ENCODE measurements at places on chromosomes 16 and 17.

GRCh38 chr16:86872833-86873232 is 294.5 kb downstream of the FOXL1 start:
- DNase-seq, result no peak

DNA sequence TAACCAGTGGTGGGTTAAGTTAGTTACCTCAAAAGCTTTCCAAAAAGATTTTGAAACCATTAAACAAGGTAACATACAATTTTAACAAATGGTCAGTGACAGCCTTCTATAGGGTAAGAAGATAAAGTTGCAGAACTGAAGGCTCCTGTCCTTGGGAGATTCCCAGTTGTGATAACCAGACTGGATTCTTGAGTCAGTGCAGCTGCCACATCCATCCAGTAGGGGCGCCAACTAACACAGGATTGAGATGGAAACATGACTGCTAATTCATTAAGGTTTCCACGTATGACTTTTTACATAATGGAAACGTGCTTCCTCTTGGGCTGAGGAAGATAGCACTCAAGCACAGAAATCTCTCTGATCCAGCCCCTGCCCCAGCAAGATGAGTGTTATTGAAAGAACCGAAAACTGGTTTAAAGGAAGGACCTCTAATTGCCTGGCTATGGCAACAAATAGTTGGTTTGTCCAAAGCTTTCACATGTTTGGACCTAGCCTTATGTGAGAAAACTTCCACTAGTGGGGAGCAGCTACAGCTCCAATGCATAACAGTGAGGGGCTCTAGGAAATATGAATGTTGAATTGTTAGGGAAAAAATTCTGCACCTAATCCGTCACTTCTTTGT is 269.8 kb upstream of the MYOCD start:
- DNase-seq, result no peak

DNA sequence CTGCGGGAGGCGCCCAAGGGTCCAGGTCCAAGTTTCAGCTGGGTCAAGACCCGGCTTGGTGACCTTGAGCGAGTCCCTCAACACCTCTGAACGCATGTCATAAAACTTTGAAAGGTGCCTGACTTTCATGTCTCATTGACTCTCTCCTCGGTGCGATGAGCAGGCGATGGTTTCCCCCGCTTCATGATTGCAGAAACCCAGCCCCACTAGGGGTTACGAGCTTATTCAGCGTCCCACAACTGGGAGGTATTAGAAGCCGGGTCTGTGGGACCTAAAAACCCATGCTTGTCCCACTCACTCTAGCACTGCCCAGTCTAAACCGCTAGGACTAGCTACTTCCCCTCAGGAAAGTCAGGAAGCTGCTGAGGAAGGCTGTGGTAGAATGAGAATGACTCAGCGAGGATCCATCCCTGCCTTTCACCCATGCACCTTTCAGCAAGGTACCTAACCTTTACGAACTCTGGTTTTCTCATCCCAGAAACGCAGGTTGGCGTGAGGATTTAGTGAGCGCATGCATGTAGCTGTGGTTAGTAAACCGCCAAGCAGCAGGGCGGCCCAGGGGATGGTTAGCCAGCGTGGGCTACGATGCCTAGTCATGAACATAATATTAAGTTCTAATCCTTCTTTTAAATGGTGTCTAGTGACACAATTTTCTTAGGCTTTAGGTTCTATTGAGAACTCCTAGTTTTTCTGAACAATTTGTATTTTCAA is 26.2 kb upstream of the RFFL start:
- DNase-seq, result no peak

DNA sequence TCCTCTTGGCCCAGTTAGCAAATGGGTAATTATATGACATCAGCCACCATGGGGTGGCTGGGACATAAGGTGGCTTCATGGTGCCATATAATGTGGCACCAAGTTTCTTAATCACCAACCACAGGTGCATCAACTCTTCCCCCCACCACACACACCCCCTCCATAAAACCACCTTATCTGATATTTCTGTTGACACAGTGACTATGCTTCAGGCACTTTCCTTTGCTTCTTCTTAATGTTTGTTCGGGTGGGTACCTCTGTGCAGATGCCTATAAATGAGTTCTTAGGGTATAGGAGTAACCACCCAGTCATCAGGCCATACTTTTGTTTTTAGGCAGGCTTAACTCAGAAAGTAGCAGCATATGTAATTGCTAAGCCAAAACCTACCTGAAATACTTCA is 29.5 kb downstream of the RNF43 start:
- no peak for DNase-seq

DNA sequence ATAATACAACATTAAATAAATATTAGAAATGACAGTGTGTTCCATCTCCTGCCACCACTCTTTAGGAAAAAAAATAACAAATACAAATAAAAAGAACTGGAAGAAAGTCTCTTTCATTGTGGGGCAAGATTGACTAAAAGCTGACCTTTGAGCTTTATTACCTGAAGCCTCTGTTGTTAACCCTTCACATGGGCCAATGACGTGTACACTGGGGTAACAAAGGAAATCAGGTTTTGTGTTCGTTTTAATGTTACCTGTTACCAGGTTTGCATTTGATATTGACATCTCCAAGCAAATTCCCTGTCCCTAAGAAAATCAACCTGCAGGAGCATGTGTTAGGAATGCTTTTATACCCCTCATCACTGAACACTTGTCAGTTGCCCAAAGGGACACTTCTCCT is 39.0 kb downstream of the NLK start:
- no peak for DNase-seq

- no peak for DNase-seq
Measured at GRCh38 chr16:12749076-12749475, 54.6 kb downstream of the CPPED1 start.

DNA sequence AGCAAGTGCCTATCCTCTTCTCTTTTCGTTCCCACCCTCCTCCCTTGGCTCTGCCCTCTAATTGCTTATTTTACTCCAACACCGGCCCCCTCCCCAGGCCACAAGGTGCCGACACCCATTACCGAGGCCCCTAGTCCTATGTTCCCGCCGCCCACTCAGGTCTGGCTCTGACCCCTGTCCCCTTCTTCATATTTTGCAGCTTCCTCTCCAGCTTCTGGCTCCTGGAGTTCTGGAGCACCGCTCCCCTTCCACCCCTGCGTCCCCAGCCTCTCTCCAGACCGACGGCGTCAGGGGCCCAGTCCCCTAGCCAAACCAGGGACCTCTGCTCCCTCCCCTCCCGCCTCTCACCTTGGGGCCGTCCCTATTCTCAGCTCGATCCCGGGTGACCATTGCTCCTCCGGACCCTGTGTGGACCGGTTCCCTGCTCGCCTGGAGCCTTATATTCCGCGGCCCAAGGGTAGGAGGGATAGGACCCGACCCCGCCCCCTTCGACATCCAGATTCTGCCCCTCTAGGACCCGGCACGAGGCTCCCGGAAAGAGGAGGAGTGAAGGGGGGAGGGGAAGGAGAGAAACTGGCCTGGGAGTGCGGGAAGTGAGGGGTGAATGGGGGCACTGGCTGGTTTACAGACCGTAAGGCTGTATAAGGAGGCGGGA is at the start of gene HES7:
Gene HES7, minus strand, starts transcription at position 412 of the 655 bp plus-strand sequence. Its CDS starts 22 bp downstream, at position 390.
- DNase-seq, result no peak

GRCh38 chr16:30934827-30935557 is 11.6 kb downstream of the FBXL19 start:
- no peak for DNase-seq

DNA sequence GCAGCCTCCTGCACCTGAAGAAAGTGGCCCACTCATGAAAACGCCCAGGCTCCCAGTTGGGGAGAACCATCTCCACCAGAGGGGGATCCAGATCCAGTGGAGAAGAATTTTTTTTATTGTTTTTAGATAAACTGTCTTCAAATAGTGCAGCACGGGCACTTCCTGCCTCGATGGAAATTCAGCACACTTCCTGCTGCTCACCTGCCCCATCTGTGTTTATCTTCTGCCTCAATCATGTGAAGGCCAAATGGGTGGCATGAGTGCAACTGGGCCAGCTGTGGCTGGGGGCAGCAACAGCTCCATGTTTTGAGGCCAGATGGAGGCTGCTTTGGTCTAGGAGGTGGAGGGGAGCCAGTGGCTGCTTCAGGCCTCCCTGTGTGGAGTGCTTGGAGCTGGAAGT is 75.9 kb upstream of the WSB1 start:
- no peak for DNase-seq

DNA sequence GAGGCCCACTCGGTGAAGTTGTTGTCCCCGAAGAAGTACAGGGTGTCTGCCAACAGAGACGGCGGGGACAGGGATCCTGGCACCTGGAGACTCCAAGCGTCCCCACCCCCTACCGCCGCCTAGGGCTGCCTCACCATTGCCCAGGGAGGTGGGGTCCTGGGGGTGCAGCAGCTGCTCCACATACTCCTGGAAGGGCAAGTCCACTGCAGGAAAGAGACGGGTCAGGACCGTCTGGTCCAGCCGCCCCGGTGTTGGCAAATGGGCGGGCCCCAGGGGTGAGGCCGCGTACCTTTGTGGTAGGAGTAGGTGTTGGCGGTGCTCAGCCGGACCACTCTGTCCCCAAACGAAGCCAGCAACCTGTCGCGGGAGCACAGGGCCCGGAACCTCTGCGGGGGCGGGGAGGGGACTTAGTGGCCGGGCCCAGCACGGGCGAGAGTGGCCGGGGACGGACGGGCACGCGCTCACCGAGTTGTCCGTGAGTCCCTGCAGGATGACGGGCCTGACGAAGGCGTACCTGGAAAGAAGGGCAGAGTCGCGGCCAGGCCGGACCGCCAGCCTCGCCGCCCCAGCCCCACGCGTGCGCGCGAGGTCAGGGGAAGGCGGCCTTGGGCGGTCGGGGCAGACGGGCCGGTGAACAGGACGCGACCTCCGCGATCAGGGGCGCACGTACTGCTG is 601 bp downstream of the JMJD8 start:
- no peak for DNase-seq

GRCh38 chr16:59045501-59045900 is 311.4 kb upstream of the GOT2 start:
- DNase-seq, result no peak

DNA sequence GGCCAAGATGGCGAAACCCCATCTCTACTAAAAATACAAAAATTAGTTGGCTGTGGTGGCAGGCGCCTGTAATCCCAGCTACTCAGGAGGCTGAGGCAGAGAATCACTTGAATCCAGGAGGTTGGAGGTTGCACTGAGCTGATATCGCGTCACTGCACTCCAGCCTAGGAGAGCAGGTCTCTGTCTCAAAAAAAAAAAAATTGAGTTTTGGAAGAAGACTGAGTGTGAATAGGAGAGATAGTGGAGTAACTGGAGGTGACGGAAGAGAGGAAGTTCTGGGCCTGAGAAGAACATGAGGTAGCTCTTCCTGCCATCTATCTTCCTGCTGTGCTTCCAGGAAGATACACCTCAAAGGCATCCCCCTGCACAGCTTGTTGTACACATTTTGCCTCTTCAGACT is 11.4 kb downstream of the HOXB1 start:
- no peak for DNase-seq

- no peak for DNase-seq
Measured at GRCh38 chr16:85172455-85173145, 60.3 kb upstream of the CIBAR2 start.

DNA sequence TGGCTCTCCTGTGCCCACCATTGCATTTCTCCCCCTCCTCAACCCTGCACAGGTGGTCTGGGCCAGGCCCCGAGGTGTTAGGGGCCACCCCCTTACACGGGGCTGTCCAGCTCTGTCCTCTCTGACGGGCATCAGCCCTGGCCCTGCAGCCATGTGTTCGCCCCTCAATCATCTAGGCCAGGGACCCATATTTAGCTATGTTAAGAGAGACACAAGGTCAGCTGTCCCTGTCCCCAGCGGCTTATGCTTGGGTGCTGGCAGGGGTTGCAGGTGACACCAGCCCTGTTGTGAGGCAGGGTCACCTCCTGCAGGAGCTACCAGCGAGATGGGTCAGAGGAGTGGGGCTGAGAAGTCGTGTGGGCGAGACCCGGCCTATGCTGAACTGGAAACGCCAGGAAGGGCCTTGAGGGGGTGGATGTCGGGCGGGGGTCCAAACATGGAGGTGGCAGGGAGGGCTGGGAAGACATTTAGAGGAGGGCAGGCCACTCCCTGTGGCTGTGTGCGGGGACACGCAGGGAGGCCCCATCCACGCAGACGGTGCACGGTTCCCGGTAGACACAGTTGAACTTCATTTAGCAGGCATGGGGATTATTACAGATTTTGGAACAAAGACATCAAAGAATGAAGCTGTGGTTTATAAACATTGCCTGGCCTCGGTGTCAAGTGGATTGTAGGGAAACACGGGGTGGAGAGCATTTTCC is 133.2 kb upstream of the CHMP6 start:
- DNase-seq, result no peak

- no peak for DNase-seq
Measured at GRCh38 chr16:70788668-70789594, 12.0 kb downstream of the VAC14 start.

- DNase-seq, result no peak
Measured at GRCh38 chr17:74201250-74201649, 2.2 kb upstream of the RPL38 start.

- no peak for DNase-seq
Measured at GRCh38 chr16:22016927-22017326, 9.0 kb downstream of the MOSMO start.

DNA sequence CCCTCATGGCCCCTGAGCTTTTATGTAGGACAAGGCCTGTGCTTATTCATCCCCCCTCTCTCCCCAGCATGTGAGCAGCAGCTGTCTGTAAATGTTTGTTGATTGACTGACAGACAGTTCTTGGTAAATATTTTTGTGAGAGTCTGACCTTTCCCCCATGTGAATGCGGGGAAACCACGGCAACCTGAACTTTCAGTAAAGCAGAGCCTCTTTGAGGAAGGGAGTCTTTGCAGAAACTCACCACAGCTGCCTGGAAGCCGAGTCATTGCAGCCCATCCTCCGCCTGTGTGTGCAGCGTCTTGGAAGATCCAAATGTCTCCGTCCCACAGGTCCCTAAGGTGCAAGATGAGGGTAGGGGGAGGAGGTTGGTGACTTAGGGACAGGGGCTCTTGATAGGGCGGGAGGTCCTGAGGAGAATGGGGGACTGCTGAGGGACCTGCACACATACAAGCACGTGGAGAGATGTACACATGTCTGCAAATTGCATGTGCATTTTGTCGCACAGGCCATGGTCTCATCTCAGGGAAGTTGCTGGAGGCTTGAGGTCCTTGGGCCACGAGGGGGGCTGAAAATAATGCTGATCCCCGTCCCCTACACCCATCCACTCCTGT is 23.0 kb upstream of the IL21R start:
- DNase-seq, result no peak

- no peak for DNase-seq
Measured at GRCh38 chr17:30221346-30221745, 14.2 kb downstream of the SLC6A4 start.

GRCh38 chr17:15117239-15117638 is 147.9 kb downstream of the PMP22 start:
- no peak for DNase-seq

GRCh38 chr17:78138204-78139060 is 7.8 kb upstream of the C17orf99 start:
- no peak for DNase-seq

DNA sequence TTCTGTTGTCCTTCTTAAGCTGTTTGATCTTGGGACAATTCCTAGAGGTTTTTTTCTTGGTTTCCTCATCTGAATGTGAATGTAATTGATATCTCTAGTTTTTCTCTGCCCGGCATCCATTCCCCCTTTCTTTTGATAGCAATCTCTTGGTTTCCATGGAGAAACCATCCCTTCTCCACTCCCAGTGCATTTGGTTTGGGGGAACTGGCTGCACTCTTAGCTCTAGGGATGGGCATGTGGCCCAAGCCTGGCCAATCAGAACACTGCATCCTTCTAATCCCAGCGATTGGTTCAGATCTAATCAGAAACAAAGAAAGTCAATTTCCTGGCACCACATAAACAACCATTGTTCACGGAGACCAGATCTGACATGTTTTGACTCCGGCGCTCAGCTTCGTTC is 45.1 kb downstream of the IRX3 start:
- no peak for DNase-seq

Measured in progenitor cell of endocrine pancreas (in vitro differentiated cells).